CD4-positive, alpha-beta T cell treated with Interleukin-4 for 1 hour (primary cell): ENCODE measurements at places on chromosomes 4 and X.
A peak's percentile ranks its signal among the peaks of the same experiment; 100 is the strongest.

GRCh38 chr4:17865866-17866363, 55.1 kb downstream of the NCAPG start:
- DNase-seq = no peak

- no peak for DNase-seq
These were observed 69.6 kb downstream of the PPP2R2C start for GRCh38 chr4:6402566-6403399.

- DNase-seq = no peak
These were observed 17.3 kb upstream of the TMEM185A start for GRCh38 chrX:149648932-149649331.

- no peak for DNase-seq
These were observed 9.8 kb upstream of the ARX start for GRCh38 chrX:25025615-25026014.

- DNase-seq = no peak
These were observed 708 bp downstream of the BCLAF3 start for GRCh38 chrX:19990151-19990555.

- DNase-seq = no peak
These were observed 2528.4 kb downstream of the ARAP2 start for GRCh38 chr4:33715841-33716395.

GRCh38 chr4:3041192-3042142, 32.9 kb downstream of the HTT-AS start:
- DNase-seq = peak; percentile 49

GRCh38 chr4:185590982-185591381, 55.7 kb upstream of the PDLIM3 start:
- DNase-seq = no peak

- no peak for DNase-seq
These were observed 109.2 kb downstream of the ARHGAP10 start for GRCh38 chr4:147840838-147841738.

- DNase-seq = no peak
These were observed 8.0 kb downstream of the SLC9B1 start for GRCh38 chr4:103011378-103012025.

DNA sequence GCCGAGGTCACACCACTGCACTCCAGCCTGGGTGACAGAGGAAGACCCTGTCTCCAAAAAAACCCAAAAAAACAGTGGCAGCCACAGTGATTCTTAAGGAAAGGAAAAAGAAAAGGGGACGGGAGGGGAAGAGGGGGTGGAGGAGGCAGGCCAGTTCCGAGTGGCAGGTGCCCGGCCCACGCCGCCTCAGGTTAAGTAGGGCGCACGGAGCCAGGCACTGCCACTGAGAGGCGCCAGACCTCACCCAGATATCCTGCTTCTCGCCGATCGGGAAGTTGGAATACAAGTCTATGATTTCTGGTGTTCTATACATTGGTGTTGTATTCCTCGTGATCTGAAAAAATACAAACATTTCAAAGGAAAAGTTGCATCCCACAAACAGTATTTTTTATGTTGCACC, 35.9 kb downstream of the GAK start:
- DNase-seq = no peak

DNA sequence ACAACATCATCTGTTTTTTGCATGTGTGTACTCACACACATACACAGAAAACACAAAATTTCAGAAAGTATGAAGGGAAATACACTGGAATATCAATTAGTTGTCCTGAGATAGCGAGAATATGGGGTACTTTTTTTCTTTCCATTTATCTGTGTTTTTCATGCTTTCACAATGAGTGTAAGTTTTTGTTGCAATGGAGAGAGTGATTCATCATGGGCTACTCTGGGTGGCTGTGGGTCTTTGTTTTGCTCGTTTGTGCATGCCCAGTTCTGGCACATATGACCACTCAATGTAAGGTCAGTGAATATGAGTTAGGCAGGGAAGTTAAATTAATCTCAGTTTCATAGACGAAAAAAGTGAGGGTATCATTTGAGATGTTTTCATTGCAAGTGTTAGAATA, 26.9 kb downstream of the XK start:
- no peak for DNase-seq

DNA sequence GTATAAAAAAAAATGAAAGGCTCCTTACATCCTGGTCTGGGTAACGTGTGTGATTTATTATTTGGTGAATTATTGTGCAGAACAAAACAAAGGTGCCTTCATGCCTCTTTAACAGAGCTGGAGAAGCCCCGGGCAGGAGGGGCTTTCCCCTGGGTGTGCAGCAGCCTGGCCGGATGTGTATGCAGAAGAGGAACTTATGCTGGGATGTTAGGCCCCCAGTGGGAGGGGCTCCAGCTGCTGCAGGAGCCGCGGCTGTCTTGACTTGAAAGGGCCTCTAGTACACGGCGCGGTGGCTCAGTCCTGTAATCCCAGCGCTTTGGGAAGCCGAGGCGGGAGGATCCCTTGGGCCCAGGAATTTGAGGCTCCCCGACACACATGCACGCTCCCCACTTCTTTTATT, 16.0 kb downstream of the CCNQ start:
- DNase-seq = peak; percentile 76

GRCh38 chrX:131264053-131264452, 25.1 kb downstream of the IGSF1 start:
- no peak for DNase-seq

DNA sequence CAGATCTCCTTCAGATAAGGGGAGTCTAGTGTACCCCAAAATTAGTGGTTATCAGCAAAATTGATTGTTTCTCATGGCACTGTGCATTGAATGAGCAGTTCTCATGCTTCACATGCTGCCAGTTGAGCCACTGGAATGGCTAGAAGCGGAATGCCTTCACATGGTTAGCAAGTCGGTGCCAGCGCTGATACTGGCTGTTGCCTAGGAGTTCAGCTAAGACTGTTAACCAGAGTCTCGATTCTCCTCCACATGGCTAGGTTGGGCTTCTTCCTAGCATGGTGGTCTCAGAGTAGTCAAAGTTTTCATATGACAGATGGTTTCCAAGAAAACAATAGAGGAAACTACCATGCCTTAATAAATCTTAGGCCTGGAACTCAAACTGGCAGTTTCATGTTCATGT, 12.2 kb downstream of the ANTXR2 start:
- no peak for DNase-seq

DNA sequence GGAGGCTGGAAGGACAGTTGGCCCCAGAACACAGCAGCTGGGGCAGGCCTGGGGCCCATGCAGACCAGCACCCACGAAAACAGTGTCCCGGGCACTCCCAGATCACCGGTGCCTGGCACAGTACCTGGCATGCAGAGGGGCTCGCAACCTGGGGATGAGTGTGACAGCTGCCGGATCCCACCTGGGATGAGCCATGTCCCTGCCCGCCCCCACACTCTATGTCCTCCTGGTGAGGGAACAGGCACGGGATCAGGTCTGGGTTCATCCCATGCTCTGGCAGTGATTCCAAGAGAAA, 22.8 kb upstream of the PPP2R2C start:
- DNase-seq = no peak

DNA sequence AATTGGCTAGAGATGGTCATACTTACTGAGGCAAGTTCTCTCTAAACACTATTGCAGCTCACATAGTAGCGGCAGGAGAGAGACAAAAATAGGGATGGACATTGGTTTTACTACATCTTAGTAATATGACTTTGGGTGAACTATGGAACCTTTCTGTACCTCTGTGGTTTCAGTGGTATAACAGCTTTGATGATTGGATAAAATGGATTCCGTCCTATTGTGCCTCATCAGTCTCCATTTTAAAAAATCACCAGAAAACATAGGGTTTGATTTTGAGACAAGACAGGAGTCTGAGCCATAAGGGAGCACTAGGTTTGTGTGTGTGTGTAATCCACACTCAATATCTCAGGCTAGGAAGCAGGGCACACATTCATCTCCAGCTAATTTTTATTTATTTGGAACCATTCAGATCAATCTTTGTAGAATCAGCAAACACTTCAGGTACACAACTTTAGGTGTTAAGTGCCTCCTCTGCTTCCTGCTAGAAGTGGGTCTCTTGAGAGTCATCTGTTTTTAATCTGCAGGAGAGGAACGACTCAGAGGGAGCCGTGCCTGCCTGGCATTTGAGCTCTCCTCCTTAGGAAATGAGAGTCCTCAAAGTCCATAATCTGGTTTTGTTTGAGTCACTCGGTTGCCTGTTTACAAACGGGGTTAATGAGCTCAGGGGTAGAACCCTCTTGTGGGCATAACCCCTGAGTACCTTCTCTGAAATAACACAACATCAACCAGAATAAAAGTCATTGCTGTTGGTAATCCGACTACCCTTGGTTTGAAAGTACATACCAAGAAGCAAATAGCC, 238.5 kb upstream of the BOD1L1 start:
- DNase-seq = no peak
